ENCODE measurements at places on chromosomes 11 and 22.

GRCh38 chr11:125016413-125016812, 46.7 kb upstream of the SLC37A2 start:
- DNase-seq = no peak

DNA sequence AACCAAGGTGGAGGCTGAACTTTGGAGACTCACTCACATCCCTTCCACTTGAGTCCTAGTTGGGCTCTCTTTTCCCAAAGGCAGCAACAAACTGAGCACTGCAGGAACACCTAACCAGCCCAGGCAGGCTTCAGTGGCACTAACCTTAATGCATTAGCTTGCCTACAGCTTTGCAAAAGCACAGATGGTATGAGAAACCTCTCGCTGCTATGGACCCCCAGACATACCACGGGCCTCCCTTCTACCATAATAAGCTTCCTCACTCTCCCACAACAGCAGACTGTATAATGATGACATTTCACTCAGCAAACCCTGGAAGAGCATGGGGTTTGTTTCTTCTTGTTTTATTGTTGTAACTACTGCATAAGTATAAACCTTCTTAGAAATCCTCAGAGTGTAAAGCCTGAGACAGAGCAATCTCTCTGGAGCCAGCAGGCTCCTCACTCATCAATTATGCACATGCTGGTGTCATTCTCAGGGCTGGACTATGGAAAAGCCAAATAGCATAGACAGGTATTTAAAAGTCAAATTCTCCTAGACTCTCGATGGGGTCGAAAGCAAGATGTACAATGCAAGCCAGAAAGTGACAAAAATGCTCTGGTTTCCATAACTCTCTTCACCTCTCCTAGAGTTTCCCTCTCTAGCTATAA, 167.6 kb downstream of the NXPE2 start:
- DNase-seq = no peak

DNA sequence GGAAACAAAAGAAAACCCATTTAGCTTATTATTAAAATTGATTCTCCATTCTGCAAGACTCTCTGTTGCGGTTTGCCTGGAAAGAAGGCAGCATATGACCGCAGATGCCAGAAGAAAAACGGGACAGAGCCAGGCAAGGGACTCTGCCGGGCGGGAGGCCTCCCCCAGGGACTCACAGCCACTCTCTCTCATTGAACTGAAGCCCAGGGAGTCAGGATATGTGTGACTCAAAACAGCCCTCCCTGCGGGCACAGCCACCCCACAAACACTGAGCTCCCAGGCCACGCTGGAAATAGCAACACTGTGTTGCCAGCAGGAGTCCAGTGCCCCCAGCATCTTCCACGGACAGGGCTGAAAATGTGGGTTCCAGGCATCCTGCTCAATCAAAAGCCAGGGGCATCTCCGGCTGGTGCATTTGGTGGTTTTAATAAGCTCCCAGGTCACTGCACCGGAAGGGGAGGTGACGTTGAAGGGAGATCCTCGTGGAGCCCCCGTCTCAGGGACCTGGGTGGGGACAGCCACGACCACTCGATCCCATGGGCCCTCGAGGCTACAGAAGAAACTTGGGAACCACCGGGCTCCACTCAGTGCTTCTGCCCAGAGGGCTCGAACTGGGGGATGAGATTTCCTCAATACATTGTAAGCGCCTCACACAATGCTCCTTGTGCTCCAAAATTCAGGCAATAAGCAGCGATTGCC, 624.5 kb downstream of the TBC1D22A start:
- DNase-seq = no peak

DNA sequence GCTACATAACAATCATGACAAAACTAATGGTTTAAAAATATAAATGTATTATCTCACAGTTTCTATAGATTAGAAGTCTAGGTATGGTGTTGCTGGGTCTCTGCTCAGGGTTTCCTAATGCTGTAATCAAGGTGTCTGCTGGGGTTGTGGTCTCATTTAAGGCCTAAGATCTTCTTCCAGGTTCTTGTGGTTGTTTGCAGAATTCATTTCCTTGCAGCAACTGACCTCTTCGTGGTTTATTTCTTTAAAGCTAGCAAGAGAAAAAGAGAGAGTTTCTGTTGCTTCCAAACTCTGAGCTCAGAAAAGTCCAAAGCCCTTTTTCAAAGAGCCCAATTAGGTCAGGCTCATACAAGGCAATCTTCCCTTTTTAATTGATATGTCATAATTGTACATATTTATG, 452.7 kb upstream of the CCDC179 start:
- DNase-seq = no peak

DNA sequence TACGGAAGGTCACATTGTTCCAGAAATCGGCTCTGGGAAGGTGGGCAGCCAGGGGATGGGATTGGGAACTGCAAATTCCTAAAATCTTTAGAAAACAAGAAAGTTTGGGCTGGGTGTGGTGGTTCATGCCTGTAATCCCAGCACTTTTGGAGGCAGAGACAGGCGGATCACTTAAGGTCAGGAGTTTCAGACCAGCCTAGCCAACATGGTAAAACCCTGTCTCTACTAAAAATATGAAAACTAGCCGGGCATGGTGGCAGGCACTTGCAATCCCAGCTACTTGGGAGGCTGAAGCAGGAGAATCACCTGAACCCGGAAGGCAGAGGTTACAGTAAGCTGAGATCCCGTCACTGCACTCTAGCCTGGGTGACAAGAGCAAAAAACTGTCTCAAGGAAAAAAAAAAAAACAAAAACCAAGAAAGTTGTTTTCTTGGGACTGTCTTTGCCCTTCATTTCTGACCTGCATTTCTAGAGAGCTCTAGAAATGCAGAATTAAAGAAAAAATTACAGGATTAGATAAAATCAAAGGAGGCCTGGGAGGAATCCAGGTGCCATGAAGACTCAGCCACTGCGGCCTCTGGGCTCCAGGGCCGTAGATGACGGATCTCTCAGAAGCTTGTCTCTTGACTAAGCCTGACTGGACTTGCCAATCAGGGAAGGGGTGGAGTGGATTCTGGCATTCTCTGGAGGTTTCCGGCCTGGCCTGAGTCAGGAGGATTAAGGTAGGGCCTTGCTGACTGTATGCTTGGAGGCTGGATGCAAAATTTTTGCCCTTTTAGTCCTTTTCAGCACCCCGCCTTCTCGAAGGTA, 5.3 kb upstream of the MALAT1 start:
- no peak for DNase-seq

GRCh38 chr11:94790661-94791180, 22.6 kb downstream of the AMOTL1 start:
- no peak for DNase-seq

GRCh38 chr22:43482318-43482625, 70.5 kb downstream of the MPPED1 start:
- no peak for DNase-seq

DNA sequence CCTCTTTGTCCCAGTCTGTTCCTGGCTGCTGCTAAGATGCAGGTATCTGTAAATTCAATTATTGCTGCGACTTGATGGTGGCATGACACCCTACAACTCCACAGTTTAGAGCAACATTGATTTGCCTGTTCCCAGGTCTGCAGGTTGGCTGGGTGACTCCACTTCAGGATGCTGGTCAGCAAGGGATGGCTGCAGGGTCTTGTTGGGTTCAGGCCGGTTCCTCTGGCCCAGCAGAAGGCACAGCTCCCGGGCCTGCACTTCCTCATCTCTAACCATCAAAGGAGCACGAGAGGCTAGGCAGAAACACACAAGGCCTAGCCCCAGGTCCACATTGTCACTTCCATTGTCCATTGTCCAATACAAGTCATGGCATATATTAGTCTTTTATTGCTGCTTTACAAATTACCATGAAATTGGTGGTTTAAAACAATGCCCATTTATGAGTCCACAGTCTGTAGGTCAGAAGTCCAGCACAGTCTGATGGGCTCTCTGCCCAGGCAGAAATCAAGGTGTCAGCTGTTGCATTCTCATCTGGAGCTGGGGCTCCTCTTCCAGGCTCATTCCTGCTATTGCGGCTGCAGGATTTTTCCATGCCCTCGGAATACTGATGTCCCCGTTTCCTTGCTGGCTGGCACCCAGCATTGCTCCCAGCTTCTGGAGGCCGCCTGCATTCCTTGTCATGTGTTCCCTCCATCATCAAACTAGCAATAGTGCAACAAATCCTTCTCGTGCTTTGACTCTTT, 96.6 kb upstream of the LMO1 start:
- DNase-seq = no peak

GRCh38 chr11:75341612-75342011, 9.8 kb downstream of the ARRB1 start:
- DNase-seq = no peak

DNA sequence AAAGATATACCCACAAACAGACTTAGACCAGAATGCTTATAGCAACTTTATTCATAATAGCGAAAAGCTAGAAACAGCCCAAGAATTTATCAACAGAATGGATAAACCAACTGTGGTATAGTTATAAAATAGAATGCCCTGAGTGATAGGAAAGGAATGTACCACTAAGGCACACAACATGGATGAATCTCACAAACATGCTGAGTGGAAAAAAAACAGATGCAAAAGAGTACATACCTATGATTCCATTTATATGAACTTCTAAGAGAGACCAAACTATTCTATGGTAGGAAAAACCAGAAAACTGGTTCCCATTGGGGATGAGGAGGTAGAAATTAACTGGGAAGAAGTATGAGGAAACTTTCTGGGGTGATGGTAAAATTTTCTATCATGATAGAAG, 40.4 kb upstream of the GRIK4 start:
- DNase-seq = no peak

DNA sequence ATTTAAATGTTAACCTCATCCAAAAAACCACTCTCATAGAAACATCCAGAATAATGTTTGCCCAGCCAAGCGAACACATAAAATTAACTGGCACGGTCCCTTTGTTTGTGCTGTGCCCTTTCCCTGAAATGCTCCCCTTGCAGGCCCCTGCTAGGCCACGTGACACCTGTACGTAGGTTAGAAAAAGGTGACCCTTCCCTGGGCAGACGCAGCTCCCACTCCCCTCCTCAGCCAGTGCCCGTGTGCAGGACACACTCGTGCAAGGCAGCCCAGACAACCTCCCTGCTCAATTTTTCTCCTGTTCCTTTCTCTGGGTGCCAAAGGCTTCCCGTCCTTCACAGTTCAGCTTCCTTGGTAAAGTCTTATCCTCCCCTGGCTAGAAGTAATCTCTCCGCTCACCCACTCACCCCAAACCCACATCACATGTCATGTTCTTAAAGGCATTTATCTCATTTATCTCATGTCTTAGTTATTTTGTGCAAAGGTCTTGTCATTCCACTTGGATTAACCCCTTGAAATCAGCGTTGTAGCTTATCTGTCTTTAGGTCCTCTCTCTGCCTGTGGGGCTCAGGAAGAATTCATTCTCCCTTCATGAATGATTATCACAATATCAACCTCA, 20.7 kb downstream of the FAM83F start:
- no peak for DNase-seq

GRCh38 chr11:128905345-128906184, 14.4 kb downstream of the KCNJ5 start:
- DNase-seq = no peak

- DNase-seq = no peak
Observed at GRCh38 chr22:20423008-20423905, 14.4 kb downstream of the SCARF2 start.

GRCh38 chr11:113278481-113278880, 35.9 kb upstream of the TTC12 start:
- DNase-seq = no peak

DNA sequence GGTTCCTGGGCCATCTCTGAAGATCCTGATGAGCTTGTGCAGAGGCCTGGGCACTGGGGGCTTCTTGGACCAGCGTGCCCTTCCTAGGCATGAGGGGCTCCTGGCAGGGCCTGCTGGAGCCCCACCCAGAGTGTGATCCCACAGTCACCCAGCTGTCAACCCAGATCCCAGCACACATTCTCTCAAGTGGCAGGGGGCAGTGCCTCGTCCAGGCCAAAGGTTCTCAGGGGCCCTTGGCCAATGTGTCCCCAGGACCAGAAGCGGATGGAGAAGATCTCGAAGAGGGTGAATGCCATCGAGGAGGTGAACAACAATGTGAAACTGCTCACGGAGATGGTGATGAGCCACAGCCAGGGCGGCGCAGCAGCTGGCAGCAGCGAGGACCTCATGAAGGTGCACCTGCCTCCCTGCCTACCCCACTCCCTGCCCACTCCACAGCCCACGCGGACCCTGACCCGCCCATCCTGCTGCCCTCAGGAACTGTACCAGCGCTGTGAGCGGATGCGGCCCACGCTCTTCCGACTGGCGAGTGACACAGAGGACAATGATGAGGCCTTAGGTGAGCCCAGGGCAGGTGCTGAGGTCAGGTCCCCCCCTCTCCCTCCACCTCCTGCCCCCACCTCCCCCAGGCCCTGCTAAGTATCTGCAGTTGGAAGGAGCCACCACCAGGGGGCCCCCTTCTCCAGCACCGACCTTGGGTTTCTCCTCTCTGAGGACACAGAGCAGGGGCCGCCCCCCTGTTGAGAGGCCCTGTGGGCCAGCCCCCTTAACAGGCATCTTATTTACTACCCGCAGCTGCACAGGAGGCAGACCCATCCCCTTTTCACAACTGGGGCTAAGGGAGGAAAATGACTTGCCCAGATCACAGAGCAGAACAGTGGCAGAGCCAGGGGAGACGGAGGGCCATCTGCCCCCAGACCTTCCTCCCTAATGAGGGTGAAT, 14.7 kb downstream of the GGA1 start:
- DNase-seq = peak; percentile 59

- DNase-seq = no peak
Observed at GRCh38 chr22:50676180-50676636, 3.6 kb downstream of the SHANK3 start.

- DNase-seq = no peak
Observed at GRCh38 chr11:108890482-108891105, 225.7 kb downstream of the DDX10 start.
